NCI-H1105 (cell line): ENCODE measurements at places on chromosomes 13 and 19.

DNA sequence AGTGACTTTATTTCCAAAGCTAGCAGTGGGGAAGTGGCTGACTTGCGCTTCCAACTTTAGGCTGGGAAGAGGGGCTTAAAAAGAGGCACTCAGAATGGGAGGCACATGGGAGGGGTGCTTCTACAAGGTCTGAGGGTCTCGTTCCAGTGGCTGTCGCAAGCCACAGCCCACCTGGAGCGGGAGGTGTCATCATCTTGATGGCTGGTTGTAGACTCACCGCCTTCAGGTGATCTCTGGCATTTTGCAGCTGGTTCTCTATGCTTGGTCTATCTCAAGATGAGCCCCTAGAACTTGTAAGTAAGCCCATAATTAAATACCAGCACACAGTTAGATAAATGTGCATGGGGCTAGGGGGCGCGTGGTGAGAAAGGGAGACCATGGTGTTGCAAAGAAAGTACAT, 9.2 kb downstream of the TEX29 start:
- no peak for DNase-seq

- DNase-seq = peak; percentile 69
Observed at GRCh38 chr13:91347202-91347995, at the start of gene MIR17HG. MIR17HG (plus strand) TSS chr13:91347687.

DNA sequence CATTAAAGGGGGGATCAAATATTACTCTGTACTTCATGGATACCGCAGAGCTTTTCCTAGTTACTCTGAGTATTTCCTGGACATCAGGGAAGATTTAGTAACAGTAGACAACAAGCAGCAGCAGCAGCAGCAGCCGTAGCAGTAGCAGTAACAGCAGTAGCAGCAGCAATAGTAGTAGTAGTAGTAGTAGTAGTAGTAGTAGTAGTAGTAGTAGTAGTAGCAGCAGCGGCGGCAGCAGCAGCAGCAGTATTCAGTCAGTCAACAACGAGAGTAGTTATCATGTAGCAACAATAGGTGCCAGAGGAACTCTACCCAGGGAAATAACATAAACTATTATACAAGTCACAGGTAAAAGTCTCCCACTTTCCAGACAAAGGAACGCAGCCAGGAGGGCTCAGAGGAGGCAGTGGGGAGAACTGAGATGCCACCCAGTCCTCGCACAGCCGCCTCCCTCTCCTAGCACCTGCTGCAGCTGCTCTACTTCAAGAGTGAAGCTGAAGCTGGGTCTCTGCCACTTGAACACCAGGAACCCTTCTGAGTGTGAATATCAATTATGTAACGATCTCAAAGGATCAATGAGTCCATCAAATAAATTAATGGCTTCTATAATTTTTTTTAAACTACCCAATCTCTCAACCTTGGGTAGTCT, 1.3 kb upstream of the DOCK9 start:
- DNase-seq = no peak

- no peak for DNase-seq
Observed at GRCh38 chr19:7552781-7553180, 17.3 kb downstream of the PNPLA6 start.

- no peak for DNase-seq
Observed at GRCh38 chr13:71609271-71609670, 257.7 kb downstream of the DACH1 start.

DNA sequence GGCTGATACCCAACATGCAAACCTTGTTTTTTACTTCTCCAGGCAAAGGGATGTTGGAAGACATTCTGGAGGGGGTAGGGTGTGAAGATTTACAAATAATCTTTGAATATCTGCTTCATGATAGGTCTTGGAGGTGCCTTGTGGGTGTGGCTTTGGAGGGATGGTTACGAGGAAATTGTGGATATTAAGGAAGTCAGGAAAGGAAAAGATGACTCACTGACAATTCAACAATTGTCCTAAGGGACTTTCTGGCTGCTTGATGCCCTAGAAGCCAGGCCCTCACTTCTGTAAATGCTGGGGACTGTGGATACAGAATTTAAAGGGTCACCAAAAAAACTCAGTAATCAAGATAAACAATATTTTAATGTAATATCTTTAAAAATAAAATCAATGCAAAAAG, 37.4 kb upstream of the ZNF527 start:
- no peak for DNase-seq

DNA sequence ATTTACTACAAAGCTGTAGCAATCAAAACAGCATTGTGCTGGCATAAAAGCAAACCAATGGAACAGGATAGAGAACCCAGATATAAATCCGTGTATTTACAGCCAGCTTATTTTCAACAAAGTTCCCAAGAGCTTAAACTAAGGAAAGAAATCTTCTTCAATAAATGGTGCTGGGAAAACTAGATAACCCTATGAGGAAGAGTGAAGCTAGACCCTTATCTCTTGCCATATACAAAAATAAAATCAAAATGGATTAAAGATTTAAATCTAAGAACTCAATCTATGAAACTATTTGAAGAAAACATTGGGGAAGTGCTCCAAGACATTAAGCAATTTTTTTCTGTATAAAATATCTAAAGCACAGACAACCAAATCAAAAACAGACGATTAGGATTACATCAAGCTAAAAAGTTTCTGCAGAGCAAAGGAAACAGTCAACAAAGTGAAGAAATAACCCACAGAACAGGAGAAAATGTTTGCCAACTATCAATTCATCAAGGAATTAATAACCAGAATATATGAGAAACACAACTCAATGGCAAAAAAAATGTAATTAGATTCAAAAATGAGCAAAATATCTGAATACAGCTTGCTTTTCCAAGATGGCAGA, 480.7 kb downstream of the LMO7 start:
- DNase-seq = no peak

DNA sequence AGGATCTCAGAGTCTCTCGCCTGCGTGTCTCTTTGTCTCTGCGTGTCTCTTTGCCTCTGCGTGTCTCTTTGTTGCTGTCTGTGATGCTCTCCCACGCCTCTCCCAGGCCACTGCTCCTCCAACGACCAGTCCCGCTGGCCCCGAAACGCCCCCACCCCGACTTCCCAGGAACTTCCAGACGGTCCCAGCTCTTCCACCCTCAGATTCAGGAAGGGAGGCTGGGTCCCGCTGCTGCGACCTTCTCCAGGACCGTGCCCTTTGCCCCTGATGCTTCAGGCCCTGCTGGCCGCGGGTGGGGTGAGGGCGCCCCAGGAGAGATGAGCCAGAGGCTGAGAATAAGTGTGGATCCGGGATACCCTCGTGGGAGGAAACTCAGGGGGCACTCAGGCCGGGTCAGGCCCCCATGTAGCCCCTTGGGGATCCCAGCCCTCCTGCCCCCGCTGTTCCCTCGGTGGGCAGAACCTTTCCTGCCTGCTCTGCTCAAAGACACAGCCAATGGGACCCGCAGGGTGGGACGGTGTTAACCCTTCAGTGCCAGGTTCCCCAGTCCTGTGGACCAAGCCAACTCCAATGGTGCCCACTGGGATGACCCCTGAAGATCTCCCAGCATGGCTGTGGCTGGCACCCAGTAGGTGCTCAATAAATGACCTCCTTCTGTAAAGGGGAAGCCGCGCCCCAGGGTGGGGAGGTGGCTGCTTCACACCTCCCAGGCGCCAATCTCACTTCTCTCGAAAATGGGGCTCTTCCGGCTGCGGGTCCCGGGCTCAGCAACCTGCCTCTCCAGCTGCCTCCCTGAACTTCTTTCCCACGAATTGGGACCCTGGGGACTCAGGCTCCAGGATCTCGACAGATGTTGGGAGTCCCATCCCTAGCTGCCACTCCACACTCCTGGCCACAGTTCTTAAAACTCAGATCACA, 1.5 kb upstream of the S1PR5 start:
- no peak for DNase-seq
